ENCODE measurements at places on chromosomes 3 and 15.
A peak's percentile ranks its signal among the peaks of the same experiment; 100 is the strongest.

DNA sequence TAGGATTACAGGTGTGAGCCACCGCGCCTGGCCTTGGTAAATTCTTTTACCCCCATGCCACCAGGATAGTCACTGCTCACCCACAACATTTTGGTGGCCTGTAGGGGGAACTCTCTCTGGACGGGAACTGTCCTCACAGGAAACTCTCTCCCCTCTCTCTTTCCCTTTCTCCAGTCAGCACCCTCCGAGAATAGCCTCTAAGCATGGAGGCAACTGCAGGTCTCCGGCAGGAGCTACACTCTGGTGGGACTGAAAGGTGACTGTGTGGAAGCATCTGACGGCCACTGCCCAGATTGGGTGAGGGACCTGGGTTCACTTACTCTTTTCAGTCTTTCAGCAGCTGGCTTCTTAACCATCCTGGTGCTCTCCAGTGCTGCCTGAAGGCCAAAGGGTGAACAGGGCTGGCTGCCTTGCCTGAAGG, 21.3 kb downstream of the TRANK1 start:
- no peak for DNase-seq

DNA sequence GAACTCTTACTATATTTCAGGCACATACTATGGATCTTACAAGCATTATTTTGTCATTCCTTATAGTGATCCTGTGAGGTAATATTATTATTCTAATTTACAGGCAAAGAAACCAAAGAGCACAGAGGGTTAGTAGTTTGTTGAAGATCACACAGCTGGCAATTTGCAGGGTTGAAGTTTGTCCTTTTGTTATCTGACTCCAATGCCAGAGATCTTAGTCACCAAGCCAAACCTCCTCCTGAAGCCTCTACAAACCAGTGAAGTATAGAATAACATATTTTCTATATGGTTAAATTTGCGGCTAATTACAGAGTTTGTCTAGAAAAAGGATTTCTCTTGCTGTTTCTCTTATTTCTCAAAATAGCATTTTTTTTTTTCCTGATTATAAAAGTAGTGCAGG, 11.2 kb downstream of the ISLR2 start:
- DNase-seq, result no peak

DNA sequence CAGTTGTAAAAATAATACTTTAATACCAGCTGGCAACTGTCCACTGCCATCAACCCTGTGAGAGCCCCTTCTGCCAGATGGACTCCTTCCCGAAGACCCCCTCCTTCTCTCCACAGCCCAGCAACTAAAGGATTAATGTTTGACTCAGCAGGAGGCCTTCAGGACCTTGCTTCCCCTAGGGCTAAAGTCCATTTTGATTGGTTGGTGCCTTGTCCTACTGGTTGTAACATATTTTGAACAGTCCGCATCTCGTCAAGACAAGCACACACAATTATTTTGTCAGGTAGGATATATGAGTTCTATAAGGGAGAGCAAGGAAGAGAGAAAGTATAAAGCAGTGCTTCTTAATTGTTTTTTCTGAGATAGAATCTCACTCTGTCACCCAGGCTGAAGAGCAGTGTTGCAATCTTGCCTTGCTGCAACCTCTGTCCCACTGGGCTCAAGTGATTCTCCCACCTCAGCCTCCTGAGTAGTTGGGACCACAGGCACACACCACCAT, 18.6 kb downstream of the ACOX2 start:
- no peak for DNase-seq

- DNase-seq, result no peak
Measured at GRCh38 chr3:54843352-54843751, 84.5 kb downstream of the LRTM1 start.

DNA sequence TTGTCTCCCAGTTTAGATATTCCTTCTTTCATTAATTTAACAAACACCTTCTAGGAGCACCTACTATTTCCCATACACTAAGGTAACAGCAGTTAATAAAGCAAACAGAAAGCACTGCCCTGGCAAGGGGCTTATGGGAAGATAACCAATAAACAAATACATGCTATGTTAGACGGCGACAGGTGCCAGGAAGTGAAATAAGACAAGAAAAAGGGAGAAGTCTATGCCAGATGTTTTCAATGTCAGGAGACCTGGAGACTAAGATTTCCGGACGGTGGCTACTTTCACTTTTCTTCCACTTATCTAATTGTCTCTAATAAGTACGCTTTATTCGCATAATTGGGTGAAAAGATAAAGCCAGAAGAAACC, 32.5 kb upstream of the ZNF445 start:
- DNase-seq, result no peak

DNA sequence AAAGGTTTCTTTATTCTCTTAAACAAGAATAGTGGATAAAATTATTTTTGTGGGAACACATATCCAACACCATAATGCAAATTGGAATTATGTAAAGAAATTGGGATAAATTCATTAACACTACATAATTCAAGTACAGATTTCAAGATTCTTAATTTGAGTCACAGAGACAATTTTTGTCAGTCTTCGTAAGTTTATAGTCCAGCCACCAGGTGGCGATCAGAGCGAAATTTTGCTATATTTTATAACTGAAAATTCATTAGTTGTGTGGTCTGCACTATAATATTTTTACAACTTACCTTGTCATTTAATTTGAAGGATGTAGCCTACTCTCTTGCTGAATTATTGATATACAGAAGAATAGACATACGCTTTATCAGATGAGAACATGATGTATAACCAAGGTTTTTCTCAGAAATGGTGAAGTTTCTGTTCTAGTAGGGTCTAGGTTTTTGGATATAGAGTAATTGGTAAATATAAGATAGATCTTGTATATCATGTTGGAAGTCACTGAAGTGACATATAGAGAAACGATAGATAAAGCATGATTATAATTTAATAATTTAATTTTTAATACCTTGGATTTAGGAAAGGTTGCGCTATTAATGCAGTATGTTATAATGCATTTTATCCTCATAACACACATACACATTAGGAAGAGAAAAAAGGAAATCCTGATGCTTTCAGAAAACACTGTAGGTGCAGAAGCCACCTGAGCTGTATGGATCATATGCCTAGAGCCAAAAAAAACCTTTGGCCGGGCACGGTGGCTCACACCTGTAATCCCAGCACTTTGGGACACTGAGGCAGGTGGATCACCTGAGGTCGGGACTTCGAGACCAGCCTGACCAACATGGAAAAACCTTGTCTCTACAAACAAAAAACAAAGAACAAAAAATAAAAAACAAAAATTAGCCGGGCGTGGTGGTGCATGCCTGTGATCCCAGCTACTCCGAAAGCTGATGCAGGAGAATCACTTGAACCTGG, 31.7 kb downstream of the PLSCR4 start:
- DNase-seq, result peak; percentile 32

GRCh38 chr3:194305356-194306108, 45.6 kb downstream of the CPN2 start:
- DNase-seq, result no peak

DNA sequence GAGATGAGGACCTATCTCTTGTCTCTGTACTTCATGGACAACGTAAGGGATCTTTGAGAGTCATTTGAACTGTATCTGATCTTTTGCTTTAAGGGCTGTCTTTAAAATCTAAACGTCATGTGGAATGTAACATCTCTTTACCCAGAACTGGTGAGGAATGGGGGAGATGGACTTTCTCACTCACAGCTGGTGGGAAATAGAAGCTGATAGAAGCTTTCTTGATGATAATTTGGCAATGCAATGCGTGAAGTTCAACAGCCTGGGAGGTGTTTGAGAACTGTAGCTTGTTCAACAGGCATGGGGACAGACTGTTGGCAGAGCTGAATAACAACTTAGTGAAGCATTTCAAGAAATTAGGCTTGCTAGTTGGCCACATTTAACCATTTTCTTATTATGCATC, 21.5 kb upstream of the RORA start:
- no peak for DNase-seq

- DNase-seq, result no peak
Measured at GRCh38 chr3:155352900-155353490, 59.5 kb upstream of the STRIT1 start.

DNA sequence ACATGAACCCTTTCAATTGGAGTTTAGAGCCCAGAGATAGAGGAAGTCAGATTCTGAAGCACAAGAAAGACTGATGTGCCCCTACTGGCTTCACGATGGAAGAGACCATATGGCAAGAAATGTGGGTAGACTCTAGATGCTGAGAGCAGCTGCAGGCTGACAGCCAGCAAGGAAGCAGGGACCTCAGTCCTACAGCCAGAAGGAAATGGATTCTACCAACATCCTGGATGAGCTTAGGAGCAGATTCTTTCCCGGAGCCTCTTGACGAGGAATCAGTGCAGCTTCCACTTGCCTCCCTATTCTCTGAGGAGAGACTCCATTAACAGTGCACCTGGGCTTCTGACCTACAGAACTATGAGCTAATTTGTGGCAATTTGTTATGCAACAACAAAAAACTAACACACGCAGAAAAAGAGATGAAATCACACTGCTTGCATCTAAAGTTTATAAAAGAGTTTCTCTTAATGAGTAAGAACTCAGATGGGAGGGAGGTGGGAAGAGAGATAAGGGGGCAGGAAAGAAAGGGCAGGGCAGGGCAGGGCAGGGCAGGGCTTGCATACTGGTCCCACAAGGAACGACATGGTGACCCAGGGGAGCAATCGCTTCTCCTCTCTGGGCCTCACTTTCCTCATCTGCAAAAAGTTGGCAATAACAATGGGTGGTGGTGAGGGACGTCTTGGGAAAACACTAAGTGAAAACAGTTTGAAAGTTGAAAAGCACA, 440.9 kb downstream of the FOXP1 start:
- DNase-seq, result no peak

DNA sequence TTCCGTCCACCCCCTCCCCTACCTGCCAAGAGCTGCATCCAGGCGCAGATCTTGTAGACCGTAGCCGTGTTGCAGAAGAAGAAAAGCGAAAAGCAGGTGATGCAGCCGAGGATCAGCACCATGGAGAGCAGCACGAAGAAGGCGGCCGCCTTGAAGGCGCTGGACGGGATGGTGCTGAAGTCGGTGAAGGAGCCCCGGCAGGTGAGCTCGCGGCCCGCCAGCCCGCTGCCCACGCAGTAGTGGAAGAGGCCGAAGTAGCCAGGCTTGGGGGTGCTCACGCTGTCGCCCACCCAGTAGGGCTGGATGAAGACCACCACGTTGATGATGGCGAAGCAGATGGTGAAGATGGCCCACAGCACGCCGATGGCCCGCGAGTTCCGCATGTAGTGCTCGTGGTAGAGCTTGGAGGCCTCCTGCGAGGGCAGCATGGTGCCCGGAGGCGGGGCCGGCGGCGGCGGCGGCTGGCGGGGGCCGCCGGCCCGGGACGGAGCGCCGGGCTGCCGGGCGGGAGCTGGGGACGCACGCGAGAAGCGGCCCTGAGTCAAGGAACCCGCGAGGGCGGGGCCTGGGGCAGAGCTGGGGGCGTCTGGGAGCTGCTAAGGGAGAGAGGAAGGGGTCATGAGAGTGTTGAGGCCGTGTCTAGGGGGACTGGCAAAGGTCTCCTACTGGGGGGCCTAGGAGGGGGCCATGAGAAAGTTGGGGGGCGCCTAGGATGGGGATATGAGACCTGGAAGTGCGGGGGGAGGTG, 1.2 kb downstream of the LHFPL4 start:
- DNase-seq, result peak; percentile 40

- DNase-seq, result no peak
Measured at GRCh38 chr3:32595323-32595722, 24.7 kb upstream of the DYNC1LI1 start.

DNA sequence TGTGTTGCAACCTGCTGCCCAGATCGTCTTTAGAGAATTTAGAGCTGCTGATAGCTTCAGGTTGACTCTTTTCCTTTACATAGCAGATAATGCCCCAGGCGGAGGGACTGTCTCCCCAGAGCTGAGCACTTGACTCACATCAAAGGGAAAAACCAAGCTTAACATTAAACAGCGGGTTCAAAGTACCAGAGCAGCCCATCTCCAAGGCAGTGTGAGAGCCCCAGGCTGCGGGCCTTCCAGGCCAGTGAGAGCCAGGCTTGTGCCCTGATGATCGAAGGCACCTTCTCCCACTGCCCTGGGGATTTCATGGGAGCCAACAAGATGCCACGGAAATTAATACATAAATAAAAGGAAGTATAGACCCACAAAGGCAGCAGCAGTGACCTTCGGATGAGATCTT, 275.6 kb downstream of the XXYLT1 start:
- no peak for DNase-seq

GRCh38 chr3:23808525-23808924, 2.8 kb downstream of the UBE2E1 start:
- DNase-seq, result no peak

DNA sequence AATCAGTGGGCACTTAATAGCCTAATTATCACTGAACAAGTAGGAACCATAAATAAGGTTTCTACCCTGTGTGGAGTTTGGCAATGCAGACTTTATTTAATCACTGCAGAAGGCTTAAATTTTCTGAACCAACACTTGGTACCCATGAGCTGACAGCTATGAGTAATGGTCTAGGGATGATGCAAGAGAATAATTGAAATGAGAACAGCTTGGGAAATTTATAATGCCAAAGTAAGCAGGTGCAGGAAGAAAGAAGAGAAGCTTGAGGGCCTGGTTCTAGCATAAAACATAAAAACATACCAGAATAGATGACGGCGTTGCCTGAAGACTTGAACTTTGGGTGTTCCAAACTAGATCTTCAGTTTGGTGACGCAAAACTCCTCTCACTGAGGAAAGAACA, 67.0 kb downstream of the IMPG2 start:
- DNase-seq, result no peak

DNA sequence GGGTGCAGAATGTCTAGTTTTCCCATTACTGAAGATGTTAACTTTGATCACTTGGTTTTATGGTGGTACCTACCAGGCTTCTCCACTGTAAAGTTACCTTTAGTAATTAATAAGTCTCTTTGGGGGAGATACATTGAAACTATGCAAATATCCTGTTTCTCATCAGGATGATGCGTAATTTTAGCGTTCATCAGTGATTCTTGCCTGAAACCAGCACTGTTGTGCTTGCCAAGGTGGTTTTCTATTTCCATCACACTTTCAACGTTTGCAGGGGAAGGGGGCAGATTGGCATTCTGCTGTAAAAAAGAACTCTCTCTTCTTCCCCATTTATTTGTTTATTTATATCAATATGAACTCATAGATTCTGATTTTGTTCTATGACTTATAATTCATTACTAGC, 61.0 kb downstream of the SSR3 start:
- no peak for DNase-seq

DNA sequence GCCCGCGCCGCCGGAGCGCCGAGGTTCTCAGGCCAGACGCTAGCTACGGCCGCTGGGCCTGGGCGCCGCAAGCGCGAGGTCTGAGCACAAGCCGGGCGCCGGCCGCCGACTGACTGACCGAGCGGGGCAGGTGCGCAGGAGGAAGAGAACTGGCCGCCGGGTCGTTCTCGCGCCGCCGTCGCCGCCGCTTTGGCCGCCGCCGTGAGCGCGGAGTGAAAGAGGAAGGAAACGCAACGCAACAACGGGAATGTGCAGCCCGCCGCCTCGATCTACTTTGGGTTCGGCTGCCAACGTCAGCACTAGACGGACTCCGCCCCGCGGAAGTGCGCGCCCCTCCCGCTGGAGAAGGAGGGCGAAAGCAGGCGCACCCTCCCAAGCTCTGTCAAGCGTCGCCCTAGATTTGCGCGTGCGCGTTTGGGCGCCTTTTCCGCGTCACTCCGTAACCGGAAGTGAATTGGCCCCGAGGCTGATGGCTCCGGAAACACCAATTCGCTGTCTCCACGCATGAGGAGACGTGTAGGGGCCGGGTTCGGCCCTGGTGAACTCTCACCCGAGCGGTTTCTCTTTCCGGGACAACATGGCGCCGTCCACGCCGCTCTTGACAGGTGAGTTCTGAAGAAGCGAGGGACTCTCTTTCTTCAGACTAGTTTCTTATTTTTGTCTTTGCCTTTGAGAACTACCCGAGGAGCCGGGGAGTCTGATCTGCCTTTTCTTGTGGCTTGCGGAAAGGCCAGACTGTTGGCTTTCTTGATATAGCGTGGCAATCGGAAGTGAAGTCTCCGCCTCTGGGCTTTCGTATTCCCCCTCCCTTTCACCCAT, at the start of the genes EIF2A and SERP1:
TSS of gene EIF2A (plus strand) at position 562 of the 819 bp plus-strand sequence. CDS start at position 578, 16 bp downstream.
TSS of gene SERP1 (minus strand) at position 271 of the 819 bp plus-strand sequence. CDS start 361 bp downstream, outside the sequence.
- peak; percentile 99 for DNase-seq

- DNase-seq, result no peak
Measured at GRCh38 chr3:32499585-32499984, 3.1 kb downstream of the CMTM6 start.
